ENCODE measurements at places on chromosomes 4 and X.

DNA sequence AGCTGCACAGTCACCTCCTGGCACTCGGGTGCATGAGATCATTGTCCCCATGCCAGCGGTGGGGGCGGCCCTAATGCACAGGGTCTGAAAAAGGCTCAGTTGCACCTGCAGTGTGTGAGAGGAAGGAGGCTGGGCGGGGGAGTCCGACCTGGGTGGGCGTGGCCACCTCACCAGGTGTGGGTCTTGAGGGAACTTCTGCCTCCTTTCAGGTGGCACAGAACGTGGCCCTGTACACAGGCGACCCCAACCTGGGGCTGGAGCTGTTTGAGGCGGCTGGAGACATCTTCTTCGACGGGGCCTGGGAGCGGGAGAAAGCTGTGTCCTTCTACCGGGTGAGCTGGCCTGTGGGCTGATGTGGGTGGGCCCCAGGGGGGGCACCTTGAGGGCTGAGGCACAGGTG lies 34.3 kb upstream of the HTRA3 start:
- no peak for DNase-seq

- peak; percentile 13 for DNase-seq
These were observed 121.9 kb downstream of the RBMX2 start for GRCh38 chrX:130523460-130524394.

DNA sequence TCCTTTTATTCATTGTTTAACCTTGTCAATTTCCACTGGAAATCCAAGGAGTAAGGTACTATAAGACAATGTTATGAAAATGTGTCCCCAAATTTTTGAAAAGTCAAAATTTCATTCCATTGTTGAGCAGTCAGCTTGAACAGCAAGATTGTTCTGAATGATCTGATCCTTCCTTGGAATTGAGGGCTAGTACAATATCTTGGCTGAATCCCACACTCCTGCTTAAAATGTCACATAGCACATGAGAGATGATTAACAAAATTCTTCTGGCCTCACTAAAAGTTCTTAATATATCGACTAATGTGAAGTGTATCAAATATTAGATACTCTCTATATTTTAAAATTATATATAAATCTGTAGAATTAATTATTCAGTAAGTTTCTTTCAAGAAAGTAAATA lies 104.8 kb downstream of the ANK2 start:
- no peak for DNase-seq

GRCh38 chr4:124135409-124135813 lies 577.1 kb downstream of the ANKRD50 start:
- no peak for DNase-seq

DNA sequence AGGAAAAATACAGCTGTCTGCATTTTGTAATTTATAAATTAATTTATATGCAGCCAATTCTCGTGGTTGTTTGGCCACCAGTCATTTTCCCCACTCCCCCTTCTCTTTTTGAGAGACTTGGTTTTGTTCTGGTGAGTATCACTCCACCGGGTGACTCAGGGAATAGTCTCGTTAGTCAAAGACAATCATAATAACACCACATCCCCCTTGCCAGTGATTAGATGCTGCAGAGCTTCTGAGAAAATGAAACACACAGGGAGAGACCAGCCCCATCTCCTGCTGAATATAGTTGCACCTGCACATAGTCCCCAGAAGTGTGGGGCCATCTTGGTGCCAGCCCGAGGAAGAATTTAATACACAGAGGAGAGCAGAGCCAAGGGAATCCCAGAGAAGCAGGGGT lies 8.0 kb upstream of the FNIP2 start:
- DNase-seq, result no peak

All from heart left ventricle (tissue), 16 donors.